ENCODE measurements at places on chromosomes 2 and 18.

DNA sequence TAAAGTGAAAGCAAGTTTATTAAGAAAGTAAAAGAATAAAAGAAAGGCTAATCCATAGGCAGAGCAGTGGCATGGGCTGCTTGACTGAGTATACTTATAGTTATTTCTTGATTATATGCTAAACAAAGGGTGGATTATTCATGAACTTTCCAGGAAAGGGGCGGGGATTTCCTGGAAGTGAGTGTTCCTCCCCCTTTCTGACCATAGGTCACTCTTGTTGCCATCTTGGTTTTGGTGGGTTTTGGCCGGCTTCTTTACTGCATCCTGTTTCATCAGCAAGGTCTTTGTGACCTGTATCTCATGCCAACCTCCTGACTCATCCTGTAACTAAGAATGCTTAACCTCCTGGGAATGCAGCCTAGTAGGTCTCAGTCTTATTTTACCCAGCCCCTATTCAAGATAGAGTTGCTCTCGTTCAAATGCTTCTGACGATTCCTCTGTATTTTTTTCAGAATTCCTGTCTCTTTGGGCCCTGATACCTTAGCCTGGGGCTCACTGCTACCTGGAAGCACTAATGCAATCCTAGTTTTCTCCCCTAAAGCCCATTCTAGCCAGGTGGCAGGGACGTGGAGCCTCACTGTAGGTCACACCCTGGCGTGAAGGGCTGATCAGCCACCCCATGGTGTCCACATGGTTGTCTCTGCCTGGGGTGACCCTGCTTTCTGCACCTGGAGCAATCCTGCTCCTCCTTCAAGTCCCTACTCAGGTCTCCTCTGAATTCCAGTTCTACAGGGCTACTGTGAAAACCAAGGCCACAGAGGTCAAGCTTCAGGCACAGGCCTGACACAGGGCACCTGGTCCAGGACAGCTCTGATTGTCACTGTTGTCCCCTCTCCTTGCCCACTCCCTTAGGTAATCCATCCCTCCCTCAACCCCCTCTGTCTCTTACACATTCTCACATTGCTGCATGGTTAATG, 6.0 kb upstream of the SLC35F6 start:
- peak; percentile 89 for DNase-seq

- no peak for DNase-seq
Measured at GRCh38 chr2:223081789-223082188, 29.8 kb downstream of the KCNE4 start.

DNA sequence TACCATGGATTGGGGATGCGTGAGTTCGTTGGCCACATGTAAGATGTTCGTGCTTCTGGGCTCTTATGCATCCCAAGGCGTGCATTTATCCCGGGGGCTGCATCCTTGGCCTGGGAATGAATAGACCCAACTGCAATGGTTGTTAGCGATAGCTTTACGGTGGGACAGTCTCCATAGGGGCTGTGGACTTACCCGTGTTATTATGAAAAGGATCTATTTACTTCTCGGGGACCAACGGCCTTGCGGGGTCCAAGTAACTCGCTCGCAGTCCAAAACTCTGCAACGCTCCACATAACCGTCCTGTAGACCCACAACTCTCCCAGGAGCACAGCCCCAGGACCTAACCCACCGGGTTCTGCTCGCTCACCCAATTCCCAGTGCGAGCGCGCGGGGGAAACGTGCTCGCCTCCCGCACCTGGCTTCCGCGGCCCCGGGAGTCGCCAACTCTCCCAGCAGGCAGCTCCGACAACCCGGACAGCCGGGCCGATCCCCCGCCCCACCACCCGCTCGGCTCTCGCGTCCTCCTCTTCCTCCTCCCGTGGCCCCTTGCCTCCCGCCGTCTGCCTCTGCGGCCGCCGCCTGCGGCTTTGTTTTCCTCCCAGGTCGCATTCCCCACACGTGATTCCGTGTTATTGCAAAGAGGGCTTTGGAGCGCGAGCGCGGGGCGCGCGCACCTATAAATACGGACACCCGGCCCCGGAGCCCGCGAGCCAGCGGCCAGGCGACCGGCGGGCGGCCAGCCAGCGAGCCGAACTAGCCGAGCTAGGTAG, at the start of gene CABLES1:
Gene CABLES1 (plus strand): TSS at position 706 of the 770 bp plus-strand sequence. CDS start 278 bp downstream, outside the sequence.
- no peak for DNase-seq

DNA sequence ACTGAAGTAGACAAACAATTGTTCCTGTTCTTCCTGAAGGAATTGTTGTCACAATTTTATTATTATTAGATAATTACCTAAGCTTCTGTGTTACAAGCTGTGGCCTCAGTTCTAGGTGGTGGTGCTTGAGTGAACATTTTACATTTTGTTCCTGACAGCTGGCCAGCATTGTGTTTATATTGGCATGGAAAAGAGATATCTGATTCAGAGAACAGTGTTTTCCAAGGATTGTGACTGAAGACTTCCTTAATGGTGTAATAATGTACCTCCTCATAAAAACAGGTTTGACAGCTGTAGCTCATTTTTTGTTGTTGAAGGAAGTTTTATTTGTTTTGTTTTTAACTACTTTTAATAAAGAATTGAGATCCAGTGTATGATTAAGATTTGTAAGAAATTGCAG, 95.2 kb downstream of the EPB41L5 start:
- peak; percentile 51 for DNase-seq

DNA sequence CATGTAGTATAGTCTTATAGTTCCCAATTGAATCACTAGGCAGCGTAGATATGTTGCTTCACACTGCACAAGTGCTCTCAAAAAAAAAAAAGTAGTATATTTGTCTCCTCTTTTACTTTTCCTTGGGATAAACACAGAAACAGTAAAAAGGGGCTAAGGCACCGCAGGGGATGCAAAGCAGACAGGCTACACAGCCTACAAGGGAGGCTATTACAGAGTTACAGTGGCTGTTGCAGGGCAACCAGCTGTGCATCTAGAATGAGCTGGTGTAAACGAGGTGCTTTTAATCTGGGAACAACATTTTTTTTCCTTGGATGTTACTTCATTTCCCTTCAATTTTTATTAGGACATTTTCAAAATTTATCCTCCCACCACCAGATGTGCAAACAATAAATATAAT, 1934.7 kb upstream of the CELF4 start:
- no peak for DNase-seq

GRCh38 chr18:32328379-32328778, 138.5 kb downstream of the MEP1B start:
- no peak for DNase-seq

DNA sequence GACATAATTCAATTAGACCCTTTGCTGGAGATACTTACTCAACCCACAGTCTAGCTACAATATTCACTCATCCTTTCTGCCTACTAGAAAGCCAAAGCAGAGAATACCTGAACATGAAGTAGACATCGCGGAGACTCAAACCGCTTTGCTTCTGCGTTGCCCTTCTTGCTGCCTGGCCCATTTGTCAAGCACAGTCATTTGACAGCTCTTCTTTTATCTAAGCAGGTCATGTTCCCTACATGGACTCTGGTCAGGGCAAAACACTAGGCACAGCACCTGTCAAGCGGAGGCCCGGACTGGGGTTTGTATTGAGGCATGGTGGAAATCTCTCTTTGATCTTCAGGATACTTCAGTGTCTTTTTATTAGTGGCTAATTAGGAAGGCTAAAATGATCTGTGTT, 89.7 kb downstream of the FARSB start:
- no peak for DNase-seq

- DNase-seq: no peak
Measured at GRCh38 chr18:812376-813171, 532 bp upstream of the YES1 start.

- DNase-seq: peak; percentile 5
Measured at GRCh38 chr2:148132412-148132811, 111.5 kb downstream of the MBD5 start.

DNA sequence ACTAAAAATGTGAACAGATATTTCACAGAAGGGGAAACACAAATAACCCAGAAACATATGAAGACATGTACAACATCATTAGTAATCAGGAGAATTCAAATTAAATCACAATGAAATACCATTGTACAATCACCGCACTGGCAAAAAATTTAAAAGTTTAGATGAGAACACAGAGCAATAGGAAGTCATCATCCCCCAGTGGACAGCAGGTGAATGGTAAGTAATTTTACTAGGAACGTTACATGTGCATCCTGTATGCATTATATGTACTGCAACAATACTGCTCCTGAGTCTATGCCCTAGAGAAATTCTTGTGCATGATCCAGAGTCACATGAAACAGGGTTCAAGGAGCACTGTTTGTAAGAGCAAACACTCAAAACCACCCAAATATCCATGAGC, 713.8 kb downstream of the NRXN1 start:
- DNase-seq: no peak

DNA sequence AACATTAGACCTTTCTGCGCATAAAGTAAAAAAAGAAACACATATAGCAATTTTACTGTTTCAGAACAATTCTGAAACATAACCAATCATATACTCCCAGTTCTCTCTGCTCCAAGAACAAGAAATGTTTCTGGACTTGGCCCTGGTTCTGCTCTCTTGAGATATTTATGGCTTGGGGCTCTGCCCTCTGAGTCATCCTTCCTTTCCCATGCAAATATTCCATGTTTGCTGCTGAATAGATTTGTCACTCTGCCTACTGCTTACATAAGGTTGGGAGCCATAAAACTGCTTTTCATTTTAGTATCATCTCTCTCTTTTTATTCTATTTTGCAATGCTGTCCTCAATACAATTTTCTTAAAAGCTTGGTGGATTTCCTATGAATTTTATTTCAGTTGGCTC, 499.6 kb upstream of the ACVR2A start:
- DNase-seq: peak; percentile 30

- no peak for DNase-seq
Measured at GRCh38 chr2:26346454-26347053, at the start of gene ADGRF3. Gene ADGRF3 (minus strand): TSS chr2:26346789. CDS start chr2:26346234, 555 bp downstream.

- DNase-seq: no peak
Measured at GRCh38 chr18:10148189-10148929, 234.5 kb downstream of the VAPA start.

- no peak for DNase-seq
Measured at GRCh38 chr2:75679556-75679955, 31.2 kb downstream of the GCFC2 start.

DNA sequence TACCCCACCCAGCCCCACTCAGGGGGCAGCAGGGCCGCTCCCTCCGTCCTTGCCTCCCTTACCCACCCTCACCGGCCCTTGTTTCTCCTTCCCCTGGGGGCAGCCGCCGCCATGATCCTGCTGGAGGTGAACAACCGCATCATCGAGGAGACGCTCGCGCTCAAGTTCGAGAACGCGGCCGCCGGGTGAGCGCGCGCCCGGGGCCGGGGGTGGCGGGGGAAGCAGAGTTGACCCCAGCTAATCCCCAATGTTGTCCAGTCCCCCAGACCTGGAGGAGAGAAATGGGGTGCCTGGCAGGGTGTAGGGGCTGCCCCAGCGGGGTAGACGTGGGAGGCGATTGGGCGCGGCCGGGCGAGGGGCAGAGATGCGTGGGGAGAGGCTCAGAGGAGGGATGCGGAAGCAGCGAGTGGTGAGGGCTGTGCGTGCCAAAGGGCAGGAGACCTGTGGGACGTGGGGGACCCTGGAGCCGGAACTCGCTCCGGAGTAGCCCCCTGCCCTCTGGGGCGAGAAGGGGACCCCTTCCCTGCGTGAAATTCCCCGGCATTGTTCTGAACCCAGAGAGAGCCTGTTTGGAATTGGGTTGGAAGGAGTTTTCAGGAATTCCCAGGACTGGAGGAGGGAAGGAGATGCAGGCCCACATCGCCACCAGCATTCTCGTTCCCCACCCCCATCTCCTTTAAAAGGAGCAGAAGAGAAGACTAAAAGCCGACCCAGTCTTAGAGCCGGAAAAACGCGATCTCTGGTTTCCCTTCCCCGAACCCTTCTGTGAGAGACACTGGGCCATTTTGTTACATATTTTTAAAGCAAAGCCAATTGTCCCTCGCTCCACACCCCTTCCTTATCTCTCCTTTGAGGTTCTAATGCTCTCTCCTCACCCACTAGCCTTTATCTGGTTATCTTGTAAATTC, 625 bp downstream of the ARPC2 start:
- DNase-seq: no peak

- no peak for DNase-seq
Measured at GRCh38 chr2:203904022-203904421, 32.5 kb upstream of the ICOS start.

- DNase-seq: no peak
Measured at GRCh38 chr2:72204156-72204785, 56.6 kb upstream of the CYP26B1 start.

DNA sequence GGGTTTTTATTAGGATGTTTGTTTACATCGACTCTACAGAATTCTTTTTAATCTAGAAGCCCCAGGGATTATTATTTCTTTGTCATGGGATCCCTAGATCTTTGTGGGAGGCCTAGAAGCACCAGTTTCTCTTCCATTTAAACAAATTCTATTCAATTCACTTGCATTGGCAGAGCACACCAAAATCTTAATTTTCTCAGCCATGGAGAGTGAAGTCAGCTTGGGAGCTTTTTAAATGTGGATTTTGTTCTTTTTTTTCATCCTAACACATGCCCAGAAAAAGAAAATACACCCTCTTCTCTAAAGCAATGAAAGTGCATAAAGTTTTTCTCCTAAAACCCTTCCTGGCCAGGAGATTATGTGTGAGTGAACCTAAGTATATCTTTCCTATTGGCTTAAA, 38.5 kb downstream of the CDCA7 start:
- no peak for DNase-seq

DNA sequence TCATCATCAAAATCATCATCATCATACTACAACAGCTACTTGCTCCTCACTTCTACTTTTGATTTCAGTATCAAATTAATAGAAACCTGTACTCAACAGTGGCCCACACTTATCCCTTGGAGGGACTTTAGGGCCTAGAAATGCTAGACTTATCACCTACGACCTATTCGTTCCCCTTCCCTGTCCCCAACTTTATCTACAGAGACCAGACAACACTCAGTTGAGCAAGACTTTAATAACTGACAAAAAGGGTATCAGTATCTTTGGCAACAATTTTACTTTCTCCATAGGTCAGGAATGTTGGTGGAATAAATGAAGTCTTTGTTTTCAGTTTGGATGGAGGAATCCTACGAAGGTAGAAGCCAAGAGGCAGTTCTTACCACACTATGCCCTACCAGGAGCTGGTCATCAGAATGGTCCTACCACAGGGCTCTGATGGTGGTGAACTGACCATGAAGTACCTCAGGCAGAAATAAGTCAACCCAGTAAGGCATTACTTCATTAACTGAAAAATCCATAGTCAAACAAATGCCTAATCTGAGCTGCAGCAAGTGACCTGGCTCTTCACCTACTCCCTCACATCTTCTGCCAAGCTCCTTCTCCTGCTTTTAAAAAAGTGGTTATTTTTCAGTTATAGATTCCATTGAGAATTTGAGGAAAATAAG, 26.6 kb downstream of the MBD2 start:
- no peak for DNase-seq

GRCh38 chr18:34400834-34401233, 176.1 kb upstream of the NOL4 start:
- DNase-seq: no peak

GRCh38 chr2:148607566-148607965, 37.0 kb upstream of the EPC2 start:
- DNase-seq: no peak

- no peak for DNase-seq
Measured at GRCh38 chr2:98382086-98382485, 35.8 kb downstream of the CNGA3 start.

GRCh38 chr2:240881913-240882312, 13.3 kb downstream of the AGXT start:
- DNase-seq: no peak

All from HS-27A (cell line).